ENCODE measurements at places on chromosomes 1 and 21. TPM values are rescaled to one million over a fixed set of nuclear protein-coding genes. Genes with fewer than 3 reads are reported as not detected.
A peak's percentile ranks its signal among the peaks of the same experiment; 100 is the strongest.

Gene S100A4
- total RNA-seq, result 38.2 TPM

Gene CRP
- total RNA-seq, result not detected

Gene NKAIN1
- not detected for total RNA-seq

Gene FAM163A
- not detected for total RNA-seq

Gene UTS2
- total RNA-seq, result not detected

Gene ERG
- 4.2 TPM for total RNA-seq

Gene FCRL2
- 4.8 TPM for total RNA-seq

GRCh38 chr21:37619464-37619974, 252.9 kb downstream of the DYRK1A start:
- DNase-seq, result no peak

DNA sequence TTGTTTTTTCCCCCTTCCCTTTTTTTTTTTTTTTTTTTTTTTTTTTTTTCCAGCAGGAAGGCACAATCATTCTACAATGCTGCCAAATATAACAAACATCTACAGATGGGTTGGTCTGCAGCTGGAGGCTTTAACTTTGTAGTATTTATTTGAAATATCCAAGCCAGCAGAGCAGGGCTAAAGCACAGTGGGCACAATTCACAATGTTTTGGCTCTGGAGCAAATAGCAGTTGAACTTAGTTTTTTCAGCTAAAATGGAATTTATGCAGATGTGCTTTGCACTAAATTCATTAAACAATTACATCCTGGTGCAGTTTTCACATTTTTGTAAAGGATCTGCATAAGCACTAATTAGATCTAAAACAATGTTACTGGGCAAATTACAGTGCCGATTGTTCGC, 39.8 kb upstream of the ZBTB18 start:
- no peak for DNase-seq

DNA sequence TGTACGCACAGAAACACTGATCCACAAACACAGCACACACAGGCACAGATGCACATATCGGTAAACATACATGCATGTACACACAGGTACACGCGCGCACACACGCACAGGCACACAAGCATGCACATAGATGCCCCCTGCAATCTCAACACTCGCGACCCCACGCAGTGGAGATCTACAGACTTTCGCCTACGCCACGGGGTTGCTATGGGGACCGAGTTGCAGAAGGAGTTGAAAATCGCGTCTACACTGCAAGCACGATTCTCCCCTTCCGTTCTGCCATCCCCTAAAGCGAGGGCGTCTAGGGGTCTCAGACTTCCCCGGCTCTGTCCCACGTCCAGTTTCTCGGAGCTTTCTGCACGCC, 826 bp downstream of the TRIM17 start:
- DNase-seq, result no peak

DNA sequence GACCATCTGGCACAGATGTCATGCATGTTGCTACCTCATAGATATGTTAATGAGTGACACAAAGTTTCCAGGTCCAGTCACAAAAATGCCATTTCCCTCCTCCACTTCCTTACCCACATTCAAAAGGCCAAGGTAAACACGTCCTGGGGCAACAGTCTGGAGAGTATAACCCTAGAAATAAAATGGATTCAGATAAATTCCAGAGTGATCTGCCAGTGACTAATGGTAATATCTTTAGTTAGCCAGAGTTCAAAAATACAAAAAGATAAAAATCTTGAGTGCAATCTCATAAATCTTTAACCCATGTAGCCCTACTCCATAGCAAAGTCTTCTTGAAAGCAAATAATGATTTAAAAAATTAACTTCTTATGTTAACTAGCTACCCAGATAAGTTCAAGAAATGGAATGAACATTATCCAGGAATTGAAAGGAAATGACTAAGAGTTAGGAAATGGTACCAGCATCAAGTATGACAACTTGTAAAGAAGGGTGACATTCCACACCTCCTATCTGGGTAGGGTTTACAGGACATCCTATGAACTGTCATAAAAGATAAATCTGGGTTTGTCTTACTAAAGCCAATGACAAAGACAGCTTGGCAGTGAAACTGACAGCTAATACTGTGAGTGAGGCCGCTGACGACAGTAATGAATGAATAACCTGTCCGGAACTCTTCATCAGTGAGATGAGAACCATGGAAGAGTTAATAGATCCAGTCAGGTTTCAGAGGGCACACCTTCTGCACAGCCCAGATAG, 18.1 kb downstream of the RGS2 start:
- DNase-seq, result peak; percentile 64

- no peak for DNase-seq
Observed at GRCh38 chr1:170881268-170882265, 53.8 kb upstream of the MROH9 start.

- no peak for DNase-seq
Observed at GRCh38 chr1:17028662-17029188, 17.0 kb upstream of the ATP13A2 start.

DNA sequence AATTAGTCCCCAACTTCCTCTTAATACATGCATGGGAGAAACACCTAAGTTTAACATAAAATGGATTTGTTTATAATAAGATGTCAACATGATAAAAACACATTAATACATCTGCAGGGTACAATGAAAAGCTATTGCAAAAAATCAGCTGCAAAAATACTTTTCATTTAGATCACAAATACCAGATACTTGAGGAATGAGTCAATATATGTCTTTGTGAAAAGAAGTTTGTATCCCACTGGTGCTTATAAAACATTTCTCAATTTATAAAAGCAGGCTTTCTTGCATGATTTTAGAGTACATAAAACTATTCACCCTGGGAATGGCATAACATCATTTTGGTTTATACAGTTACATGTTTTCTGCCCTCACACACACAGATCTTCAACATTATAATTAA, 18.6 kb upstream of the PRKAA2 start:
- DNase-seq, result no peak

DNA sequence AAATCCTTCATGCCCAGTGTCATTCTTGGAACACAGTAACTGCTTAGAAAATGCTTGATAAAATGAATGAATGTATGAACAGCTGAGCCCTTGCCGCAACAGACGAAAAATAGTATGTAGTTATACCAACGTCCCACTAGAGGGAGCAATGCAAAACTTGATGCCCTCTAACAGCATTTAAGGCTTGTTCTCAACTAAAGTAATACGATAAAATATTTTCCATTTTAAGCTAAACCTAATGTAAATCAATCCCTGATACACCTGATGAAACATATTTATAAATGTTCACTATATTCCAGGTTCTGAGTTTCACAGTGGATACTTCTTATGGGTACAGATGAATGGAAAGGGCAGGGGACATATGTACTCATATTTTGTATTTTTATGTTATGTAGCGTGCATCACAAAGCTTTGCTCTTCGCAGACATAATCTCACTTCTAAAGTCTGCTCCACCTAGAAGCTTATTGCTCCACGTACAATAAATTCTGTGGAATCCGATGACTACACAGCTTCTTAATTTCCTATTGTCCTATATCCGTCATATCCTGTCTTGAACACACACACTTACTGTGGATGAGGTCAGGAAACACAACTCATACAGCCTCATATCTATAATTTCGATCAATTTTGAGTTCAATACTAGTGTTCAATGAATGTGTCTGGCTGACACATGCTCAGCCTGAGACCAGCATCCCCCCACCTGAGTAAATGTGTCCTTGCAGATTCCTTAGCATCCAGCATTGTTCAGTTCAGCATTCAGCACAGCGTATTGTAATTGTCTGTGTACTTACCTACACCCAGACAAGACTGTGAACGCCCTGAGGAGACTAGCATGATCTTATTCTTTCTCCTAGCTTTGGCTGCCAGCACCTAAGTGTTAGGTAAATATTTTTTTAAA, 4.4 kb upstream of the UTP25 start:
- DNase-seq, result no peak

DNA sequence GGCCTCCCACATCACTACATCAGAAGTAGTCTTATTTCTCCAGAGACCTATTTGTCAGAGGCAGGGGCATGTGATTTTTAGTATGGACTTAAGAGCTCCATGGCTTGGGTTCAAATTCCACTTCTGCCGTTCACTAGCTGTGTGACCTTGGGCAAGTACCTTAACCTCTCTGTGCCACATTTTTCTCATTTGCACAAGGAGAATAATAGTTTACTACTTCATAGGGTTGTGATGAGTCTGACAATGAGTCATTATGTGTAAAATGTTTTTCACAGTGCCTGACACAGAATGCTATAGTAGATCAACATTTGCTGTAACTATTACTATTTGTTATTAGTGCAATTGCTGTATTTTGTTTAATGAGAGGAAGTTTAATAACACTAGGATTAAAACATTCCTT, 200.6 kb downstream of the PRDM2 start:
- no peak for DNase-seq

All from Peyer's patch (tissue), 4 donors.